ENCODE measurements at places on chromosomes 2 and 18.

GRCh38 chr2:217989221-217989948 is 13.4 kb downstream of the TNS1 start:
- no peak for DNase-seq

DNA sequence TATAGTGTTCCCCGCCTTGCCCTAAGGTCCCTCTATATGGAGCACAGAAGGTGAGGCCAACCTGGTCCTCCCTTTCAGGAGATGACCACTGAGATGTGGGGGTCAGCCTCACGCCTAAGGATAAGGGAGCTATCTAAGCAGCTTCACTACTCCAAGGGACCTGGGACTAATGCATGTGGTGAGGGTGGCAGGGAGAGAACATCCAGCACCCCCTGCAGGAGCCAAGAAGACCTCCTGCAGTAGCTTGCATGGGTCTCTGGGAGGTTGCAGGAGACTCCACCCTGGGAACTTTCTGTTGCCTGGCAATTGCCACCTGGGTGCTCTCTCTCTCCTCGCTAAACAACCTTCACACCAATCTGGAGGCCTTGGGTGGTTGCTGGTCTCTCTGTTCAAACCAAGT is 93.0 kb upstream of the KLHL29 start:
- no peak for DNase-seq

GRCh38 chr2:189585226-189585756 is 4.7 kb upstream of the SLC40A1 start:
- DNase-seq = no peak

DNA sequence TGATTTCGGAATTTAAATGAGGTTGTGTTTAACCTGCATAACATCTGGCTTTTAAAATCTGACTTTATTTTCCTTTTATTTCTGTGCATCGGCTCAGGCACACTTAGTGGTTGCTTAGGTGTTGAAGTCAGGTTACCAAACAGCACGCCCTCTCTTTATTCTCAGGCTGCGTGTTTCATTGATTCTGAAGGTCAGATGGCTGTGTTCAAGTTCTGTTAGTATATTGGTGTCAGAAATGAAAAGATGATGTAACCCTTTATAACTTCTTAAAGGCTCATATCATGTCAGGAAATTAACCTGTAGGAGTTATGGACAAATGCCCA is 246.5 kb downstream of the LDLRAD4 start:
- no peak for DNase-seq

GRCh38 chr2:7567646-7568045 is 650.4 kb downstream of the RNF144A start:
- no peak for DNase-seq

DNA sequence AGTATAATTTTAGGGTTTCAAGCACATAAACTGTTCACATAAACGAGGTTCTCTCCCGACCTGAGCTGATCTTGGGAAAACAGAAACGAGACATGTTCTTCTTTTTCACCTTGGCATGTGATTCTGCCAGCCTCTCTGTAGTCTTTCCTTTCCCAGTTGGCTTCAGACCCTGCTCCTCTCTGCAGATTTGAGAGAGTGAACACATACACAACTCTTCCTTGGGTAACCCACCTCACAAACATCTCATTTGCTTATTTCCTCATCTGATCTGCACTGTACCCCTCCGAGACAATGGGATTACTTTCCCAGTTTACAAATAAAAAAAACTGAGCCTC is 46.1 kb downstream of the REEP1 start:
- DNase-seq = no peak

DNA sequence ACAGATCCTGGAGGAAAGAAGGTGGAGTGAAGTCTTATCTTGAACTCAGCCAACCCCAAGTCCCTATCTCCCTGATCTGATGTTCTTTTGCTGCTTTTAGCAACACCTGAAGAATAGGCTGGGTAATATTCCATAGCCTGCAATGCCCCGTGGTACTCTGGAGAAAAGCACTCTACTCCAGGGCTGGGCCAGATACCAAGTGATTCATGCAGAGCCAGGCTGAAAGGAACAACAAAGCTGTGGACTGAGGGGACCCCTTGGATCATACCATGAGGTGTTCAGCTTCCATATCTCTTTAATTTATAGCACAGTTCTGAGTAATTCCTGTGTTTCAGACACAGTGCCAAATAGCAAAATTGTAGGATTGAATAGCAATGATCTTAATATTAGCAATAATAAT is 130.6 kb downstream of the NXPH2 start:
- no peak for DNase-seq

DNA sequence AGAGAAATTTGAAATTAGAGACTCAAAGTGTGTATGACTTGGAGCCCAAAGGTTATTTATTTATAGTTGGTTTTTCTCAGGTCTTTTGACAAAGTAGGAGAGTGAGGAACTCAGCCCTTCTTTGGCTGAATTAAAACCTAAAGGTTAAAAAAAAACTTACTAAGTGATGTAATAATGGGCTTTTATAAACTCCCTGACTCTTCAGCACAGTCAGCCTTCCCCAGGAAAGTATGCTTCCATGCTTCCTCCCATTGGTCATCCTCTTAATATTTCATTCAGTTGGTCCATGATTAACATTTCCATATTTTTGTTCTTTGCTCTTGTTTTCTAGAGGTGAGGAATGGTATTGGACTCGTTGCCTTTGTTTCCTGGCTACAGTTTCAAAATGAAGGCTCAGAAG is 7.2 kb downstream of the ARPC2 start:
- DNase-seq = no peak

DNA sequence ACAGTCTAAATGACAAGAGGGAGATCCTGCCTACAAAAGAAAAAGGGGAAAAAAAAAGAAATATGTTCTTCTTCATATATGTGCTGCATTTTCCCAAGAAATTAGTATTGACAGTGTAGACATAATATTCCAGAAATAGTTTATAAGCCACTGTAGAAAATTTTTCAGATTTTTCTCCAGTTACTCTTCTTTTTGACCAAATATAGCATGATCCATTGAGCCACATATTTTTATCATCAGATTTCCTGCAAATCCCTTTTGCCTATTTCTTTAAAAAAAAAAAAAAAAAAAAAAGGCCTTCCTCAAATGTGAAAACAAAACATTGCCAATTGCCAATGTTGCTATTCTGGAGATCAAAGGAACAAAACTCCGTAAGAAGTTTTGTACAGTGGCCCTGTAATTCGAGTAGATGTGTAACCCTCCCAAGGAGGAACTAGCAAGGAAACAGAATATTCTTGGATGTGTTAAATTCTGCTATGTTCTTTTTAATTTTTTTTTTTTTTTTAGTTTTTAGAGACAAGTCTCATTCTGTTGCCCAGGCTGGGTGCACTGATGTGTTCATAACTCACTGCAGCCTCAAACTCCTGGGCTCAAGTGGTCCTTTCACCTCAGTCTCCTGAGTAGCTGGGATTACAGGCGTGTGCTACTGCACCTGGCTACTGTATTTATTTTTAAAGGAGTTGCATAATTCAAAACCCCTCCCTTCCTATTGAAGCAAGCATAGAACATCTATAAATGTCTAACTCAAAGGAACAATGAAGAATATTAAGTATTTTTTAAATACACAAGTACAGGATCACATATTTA is 12.5 kb upstream of the CABYR start:
- no peak for DNase-seq

DNA sequence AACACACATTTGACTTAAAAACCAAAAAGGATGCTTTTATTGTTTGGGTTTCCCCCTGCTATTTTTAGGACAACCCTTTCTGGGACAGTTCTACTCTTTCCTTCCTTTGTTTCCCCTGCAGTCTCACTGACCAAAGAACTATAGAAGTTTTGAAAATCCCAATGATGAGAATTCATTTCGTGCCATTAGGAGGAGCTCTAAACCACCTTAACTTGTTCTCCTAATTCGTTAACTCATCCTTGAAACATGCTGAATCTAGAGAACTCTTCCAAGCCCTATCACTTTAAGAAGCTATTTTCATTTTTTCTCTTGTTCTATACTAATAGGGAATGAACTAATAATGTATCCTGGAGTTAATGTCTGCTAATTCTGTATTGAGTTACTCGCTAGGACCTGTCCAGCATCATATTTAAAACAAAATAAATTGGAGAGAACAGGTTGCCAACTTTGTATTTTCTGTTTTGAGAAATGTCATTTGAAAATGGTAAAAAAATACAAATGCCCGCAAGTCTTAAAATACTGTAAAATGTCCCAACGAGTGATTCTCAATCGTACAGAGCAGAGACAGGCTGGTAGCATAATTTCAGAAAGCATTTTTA is 62.9 kb downstream of the AFTPH start:
- DNase-seq = peak; percentile 67

- no peak for DNase-seq
Measured at GRCh38 chr2:100817388-100817985, 2.5 kb upstream of the NPAS2 start.

DNA sequence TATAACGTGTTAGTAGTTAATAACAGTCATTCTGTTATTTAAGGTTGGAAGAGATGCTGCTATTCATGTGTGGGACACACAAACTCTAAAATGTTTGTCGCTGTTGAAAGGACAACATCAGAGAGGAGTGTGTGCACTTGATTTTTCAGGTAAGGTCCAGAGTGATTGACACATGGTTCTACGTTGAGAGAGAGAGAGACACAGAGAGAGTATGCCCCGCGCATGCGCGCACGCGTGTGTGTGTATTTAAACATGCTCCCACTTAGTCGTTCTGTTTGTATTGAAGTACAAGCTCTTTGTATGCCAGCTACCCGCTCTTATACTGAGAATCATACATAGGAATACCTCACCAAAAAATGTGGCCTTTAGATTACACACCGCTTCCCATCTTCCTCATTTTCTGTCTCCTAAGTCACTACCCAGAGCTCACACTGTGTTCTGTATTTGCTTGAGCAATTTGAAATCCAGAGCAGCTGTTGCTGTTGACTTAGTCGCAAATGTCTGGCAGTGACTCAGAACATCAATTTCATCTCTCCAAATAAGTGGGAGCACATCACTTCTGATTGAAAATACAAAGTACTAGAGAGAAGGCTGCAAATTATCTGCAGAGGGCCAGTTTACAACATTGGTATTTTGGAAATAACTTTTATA is 148.1 kb downstream of the EML6 start:
- DNase-seq = peak; percentile 50

DNA sequence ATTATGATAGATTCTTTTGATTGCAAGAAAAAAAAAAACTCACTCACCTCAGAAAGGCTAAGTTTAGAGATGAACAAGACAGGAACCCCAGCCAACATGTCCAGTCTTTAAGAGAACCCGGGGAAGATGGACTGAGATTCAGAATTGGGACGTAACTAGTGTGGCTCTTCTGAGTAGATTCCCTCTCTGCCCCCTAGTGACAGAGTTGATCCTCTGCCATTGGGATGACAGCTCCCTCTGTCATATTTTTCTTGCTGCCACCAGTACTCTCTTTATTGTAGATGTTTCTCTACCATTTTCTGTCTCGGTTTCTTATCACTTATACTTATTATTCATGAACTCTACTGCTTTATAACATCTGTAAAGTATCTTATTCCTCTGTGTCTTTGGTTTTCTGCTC is 77.7 kb downstream of the GULP1 start:
- no peak for DNase-seq

DNA sequence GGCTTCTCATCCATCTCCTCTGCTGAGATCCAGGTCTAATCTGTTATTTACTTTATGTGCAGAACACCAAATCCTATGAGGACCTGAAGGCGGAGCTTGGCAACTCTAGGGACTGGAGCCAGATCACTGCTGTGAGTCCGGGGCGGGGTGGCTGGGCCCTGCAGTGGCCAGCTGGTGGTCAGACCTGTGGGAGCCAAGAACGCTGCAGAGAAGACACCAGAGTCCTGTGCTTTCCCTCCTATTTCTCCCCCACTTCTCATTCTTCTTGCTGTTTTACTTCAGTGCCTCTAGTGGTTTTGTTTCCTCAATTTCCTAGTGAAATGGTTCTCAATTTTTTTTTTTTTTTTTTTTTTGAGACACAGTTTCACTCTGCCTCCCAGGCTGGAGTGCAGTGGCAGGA is 19.7 kb downstream of the VIL1 start:
- DNase-seq = no peak

DNA sequence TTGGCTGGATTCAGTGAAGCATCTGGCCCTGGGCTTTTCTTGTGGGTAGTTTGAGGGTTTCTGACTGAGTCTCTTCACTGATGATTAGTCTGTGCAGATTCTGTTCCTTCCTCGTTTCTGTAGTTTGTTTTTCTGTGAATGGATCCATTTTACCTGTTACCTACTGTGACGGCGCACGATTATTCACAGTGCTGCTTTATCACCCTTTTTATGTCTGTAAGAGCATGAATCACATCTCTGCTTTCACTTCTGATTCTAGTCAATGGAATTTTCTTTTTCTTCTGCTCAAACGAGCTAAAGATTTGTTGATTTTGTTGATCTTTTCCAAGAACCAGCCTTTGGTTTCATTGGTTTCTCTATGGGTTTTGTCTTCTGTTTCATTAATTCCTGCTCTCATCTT is 60.8 kb downstream of the SLC66A2 start:
- DNase-seq = no peak

DNA sequence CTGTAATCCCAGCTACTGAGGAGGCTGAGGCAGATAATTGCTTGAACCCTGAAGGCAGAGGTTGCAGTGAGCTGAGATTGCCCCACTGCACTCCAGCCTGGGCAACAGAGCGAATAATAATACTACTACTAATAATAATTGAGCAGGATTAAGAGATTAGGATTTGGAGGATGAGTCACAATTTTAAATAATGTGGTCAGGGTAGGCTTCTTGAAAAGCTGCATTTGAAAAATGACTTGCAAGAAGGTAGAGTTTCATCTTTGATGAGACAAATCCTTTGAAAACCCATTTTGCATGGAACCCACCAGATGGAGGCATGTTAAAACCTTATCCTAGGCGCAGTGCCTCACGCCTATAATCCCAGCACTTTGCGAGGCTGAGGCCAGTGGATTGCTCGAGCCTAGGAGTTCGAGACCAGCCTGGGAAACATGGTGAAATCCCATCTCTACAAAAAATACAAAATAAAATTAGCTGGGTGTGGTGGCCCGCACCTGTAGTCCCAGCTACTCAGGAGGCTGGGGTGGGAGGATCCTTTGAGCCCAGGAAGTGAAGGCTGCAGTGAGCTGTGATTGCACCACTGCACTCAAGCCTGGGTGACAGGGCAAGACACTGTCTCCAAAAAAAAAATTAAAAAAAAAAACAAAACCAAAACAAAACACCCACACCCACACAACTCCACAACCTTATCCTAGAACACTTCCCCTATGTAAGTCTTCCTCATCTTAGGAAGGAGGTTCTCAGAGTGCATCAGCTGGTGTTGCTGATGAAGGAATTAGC is 3.3 kb upstream of the ATP8B1 start:
- DNase-seq = no peak

DNA sequence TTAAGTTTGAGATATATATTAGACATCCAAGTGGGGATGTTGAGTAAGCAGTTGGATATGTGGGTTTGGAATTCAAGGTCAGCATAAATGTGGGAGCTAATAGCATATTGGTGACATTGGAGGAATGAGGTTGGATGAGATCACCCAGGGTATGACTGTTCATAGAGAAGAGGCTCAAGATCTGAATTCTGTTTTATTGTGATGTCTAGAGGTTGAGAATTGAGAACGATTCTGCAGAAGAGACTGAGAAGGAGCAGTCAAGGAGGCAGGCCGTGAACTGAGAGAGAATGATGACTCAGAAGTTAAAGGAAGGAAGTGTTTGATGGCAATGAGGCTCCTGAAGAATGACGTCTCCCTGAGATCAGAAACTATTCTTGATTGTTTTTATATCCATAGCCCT is 5.9 kb downstream of the SERPINB11 start:
- no peak for DNase-seq
